ENCODE measurements at places on chromosomes 3 and 15.

GRCh38 chr15:38148471-38148870 lies 104.2 kb upstream of the SPRED1 start:
- no peak for DNase-seq

DNA sequence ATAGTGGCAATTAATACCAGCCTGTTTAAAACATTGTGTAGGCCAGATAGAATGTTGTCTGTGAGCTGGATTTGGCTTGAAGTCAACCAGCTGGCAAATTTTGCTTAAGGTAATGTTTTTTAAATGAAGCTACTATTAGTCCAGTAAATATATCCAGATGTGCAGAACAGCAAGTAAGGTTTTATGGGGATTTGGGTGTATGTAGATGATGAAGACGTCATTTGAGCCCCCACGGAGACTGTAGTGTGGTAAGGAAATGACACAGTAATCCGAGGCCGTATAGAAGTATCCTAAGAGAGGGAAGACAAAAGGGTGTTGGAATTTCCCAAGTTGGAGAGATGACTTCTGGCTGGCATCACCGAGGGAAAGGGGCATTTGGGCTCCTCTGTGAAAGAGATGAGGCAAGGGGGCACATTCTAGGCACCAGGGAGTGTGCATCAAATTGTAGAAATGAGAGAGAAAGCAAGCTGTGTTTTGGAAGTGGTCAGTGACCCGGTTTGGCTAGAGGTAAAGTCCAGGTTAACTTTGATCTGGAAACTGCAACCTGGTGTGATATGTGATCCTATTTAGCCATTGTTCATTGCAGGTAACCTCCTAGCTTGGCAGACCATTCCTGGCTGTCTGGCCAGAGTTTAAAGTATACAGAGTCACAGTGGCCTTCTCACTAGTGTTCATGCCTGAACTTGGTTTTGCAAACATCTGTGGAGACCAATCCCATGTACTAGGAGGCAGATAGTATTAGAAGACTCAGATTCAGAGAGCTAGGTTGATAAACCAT lies 104.2 kb downstream of the ITPR1 start:
- no peak for DNase-seq

- no peak for DNase-seq
These were observed 38.5 kb upstream of the TNFAIP8L3 start for GRCh38 chr15:51133140-51133765.

DNA sequence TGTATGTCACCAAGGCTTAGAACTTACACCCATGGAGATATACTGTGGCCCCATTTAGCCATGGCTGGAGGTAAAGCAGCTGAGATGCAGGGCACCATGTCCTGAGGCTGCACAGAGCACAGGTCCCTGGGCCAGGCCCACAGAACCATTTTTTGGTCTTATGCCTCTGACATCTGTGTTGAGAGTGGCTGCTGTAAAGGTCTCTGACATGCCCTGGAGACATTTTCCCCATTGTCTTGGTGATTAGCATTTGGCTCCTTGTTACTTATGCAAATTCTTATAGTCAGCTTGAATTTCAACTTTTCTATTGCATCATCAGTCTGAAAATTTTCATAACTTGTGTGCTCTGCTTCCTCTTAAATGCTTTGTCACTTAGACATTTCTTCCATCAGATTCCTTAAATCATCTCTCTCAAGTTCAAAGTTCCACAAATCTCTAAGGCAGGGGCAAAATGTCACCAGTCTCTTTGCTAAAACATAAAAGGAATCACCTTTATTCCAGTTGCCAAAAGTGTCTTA lies 701.3 kb downstream of the EPHA3 start:
- no peak for DNase-seq

GRCh38 chr3:171420667-171421066 lies 39.5 kb downstream of the TNIK start:
- DNase-seq: no peak

Data from A549 (cell line).